ENCODE measurements at places on chromosomes 2 and 18.

- DNase-seq, result no peak
These were observed 638.5 kb downstream of the CNTNAP5 start for GRCh38 chr2:124663645-124663997.

DNA sequence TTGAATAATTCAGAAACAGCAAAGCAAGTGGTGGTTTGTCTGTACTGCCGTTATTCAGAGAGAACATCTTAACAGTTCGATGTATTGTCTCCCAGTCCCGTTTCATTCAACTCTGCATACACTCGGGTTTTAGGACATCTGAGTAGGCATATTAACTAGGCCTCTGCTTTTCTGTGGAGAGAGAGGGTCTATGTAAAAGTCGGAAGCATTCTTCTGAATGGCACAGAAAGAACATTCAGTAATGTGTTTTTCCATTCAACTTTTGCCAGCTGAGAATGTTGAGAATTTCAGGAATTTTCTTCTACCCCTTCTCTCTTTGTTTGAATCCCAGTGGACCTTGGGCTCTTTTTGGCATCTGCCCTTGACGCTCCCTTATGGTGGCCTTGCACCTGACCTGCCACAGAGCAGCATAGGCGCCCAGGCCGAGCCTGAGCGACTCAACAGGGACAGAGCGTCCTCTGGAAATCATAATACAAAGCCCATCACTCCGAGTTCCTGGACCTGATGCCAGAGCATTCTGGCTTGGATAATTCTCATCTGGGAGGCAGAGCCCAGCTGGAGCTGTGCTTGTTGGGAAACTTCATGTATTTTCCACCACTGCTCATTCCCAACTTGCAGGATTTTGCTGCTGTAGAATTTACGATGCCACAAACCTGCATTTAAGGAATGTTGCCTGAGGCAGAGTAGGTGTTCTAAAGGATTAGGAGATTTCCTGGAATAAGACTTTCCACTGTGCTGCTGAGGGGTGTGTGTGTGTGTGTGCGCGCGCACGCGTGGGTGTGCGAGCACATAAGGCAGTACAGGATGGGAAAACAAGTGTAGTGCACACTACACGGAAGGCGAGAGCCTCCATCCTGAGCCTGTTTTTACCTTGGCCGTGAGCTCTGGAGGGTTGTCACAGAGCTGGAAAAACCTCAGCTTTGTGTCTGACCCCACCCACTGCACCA, 77.2 kb upstream of the TXNDC2 start:
- DNase-seq, result no peak

DNA sequence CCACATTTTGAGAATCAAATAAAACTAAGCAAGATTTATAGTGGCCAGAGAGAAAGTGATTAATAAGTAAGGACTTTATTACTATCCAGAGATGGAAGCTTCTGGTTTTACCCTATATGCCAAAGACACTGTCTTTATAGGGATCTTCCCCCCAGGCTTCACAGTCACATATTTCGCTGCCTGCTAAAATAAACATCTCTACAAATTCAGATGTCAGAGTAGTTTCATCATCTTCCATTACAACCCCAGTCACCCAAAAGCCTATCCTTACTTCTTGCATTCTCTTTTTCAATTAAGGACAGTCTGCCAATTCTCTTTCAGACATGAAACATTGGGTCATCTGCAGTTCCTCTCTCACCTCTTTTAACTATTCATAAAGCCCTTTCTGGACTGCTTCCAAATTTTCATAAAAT, 28.3 kb downstream of the CREB1 start:
- DNase-seq, result no peak

- DNase-seq, result no peak
These were observed 251.8 kb upstream of the SMIM21 start for GRCh38 chr18:75679331-75679730.

Measured in NCI-H524 treated with DMSO at 0.1 percent for 48 hours (cell line).